ENCODE measurements at places on chromosomes 16 and 17. TPM values are rescaled to one million over a fixed set of nuclear protein-coding genes. Genes with fewer than 3 reads are reported as not detected.

DNA sequence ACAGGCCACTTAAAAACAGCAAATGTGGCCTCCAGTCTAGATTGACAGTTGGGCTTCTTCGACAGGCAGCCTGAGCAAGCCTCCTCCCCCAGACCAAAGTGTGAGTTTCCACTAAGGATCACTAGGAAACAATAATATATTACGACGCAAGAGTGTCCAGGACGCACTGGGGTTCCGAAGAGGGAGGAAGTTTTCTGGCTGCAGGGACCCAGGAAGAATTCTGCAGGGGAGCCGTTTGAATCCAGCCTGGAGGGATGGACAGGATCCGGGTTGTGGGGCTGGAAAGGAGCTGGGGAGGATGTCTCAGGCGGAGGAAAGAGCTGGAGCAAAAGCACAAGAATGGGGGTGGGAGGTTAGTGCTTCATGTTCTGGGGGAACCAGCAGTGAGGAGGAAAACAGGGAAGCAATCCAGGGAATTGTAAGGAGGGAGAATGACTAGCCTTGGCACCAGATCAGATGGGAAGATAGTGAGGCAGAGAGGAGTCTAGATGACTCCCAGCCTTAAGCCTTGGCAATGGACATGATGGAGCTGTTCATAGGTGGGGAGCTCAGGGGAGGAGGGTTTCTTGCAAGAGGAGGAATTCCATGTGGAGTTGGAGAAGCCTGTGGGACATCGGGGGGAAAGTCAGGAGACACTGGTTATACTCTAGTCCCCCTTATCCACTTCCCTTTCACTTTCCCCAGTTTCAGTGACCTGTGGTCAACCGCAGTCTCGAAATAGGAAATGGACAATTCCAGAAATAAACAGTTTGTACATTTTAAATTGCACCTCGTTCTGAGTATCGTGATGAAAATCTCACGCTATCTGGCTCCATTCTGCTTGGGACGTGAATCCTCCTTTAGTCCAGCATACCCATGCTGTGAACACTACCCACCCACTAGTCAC, 26.6 kb downstream of the NGFR start:
- DNase-seq = no peak
- no peaks in the 10 kb centered on the region for H3K27me3 ChIP-seq
- H3K4me1 ChIP-seq = no peaks in the 10 kb centered on the region
- H3K36me3 ChIP-seq = no peaks in the 10 kb centered on the region

- H3K36me3 ChIP-seq = no peaks in the 10 kb centered on the region
- H3K27ac ChIP-seq = no peak overlapping the region
- H3K4me1 ChIP-seq = no peaks in the 10 kb centered on the region
Observed at GRCh38 chr17:80585890-80586845, 41.5 kb downstream of the RPTOR start.

The SARM1 gene
- total RNA-seq = 21.8 TPM

- no peak for DNase-seq
- H3K4me3 ChIP-seq = no peak overlapping the region
- no peaks in the 10 kb centered on the region for H3K27me3 ChIP-seq
- H3K36me3 ChIP-seq = no peaks in the 10 kb centered on the region
- H3K27ac ChIP-seq = no peak overlapping the region
- peaks cover 6% of the 10 kb centered on the region for H3K4me1 ChIP-seq
Observed at GRCh38 chr17:45639297-45639849, 144.7 kb upstream of the CRHR1 start.

- H3K27ac ChIP-seq = no peak overlapping the region
- H3K36me3 ChIP-seq = no peaks in the 10 kb centered on the region
- H3K4me1 ChIP-seq = no peaks in the 10 kb centered on the region
- no peak overlapping the region for H3K4me3 ChIP-seq
Observed at GRCh38 chr17:65371702-65372101, 189.7 kb downstream of the AXIN2 start.
